Dorsolateral prefrontal cortex (tissue), 122 donors: ENCODE measurements at places on chromosomes 12 and 14.

DNA sequence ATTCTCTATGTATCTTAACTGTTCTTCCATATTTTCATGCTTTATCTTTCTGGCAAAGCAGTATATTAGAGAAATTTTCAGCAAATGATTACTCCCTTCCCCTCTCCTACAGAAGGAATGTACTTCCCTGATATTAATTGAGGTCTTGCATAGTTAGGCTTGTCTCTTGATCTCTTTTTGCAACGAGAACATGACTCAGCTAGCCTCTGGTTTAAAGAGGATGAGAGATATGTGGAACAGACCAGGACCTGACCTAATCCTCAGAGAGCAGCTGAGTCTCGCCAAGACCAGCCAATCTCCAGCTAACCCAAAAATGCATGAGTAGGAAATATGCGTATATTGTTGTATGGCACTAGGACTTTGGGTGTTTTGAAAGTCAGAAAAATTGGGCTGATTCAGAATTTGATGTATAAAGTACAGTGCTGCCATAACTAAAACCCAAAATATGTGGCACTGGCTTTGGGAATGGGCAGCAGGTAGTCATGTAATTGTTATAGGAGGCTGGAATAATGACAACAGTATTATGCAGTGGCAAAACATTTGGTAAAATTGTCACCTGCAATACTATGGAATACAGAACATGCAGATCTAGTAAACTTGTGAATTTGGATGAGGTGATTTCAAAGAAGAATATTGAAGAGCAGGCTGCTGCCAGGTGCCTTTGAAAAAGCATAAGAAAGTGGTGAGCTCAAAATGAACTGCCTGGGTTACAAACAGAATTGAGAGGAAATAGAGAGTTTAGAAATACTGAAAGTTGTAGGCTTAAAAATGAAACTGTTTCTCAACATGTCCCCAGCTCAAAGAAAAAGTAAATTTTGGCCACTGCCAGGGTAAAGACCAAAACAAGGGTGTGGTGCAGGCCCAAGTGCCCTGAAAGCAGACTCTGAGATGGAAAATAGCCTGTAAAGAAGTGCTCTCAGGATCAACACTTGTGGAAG, 9.3 kb upstream of the USP15 start:
- DNase-seq: no peak

DNA sequence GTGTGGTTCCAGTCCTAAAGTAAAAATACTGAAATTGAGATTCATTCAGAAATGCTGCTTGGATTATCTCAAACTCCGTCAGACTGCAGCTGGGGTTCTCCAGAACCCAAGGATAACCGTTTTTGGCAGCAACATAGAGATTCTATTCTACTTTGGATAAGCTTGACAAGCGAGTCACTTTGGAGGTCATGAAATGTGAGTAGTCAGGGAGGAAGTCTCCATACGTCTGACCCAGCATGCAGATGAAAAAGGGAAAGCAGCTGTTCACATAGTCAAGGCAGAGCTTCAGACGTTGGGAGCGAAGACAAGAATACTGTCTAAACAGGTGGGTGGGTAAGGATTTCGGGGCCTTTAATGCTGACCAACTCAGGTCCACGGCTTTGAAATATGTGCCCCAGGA, 14.9 kb upstream of the HSP90B1 start:
- no peak for DNase-seq

- no peak for DNase-seq
Measured at GRCh38 chr12:93638095-93638494, 39.1 kb upstream of the CRADD start.

GRCh38 chr12:23463172-23463571, 486.3 kb downstream of the SOX5 start:
- DNase-seq: no peak

DNA sequence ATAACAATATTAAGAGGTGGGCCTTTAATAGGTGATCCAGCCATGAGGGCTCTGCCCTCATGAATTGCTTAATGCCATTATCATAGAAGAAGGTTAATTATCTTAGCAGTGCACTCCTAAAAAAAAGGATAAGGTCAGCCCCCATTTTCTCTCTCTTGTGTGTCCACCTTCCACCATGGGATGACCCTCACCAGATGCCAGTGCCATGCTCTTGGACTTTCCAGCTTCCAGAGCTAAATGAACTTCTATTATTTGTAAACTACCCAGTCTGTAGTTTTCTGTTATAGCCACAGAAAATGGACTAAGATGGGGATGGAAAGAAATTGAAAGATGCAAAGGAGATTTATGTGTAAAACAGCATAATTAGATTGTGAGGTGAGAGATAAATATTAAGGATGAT, 125.4 kb downstream of the FOXA1 start:
- no peak for DNase-seq

DNA sequence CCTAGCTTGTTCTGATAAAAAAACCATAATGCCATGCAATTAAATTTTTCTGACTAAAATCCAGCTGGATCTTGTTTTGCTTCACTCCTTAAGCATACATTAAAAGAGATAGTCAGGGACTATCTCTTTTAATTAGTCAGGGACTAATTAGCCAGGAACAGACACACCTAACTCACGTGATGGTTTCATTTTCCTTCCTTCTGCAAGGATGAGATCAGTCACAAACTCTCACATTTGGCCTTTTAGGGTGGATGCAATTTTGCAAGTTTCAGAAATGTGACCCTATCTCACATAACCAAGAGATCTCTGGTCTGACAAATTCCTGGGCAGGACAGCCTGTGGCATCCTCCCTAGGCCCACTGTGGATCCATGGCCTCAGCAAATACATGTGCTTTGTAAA, 62.4 kb downstream of the SETD3 start:
- no peak for DNase-seq

DNA sequence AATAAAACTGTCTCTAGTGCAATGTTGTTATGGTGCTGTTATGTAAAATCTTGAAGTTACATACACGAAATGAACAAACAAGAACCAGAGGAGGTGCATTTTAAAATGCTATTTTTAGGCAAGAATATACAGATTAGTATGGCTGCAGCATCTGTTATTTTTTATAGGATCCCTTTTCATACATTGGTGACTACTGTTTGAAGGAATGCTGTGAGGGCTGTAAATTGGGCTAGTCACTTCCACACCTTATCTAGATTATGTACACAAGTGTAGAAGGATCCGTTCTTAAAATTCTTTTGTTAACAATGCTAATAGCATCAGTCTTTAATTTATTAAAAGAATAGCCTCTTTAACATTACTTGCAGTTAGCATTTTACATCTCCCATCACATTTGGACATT, 284.3 kb upstream of the MDGA2 start:
- no peak for DNase-seq

GRCh38 chr12:101165319-101165718, 44.7 kb downstream of the SLC5A8 start:
- DNase-seq: no peak

DNA sequence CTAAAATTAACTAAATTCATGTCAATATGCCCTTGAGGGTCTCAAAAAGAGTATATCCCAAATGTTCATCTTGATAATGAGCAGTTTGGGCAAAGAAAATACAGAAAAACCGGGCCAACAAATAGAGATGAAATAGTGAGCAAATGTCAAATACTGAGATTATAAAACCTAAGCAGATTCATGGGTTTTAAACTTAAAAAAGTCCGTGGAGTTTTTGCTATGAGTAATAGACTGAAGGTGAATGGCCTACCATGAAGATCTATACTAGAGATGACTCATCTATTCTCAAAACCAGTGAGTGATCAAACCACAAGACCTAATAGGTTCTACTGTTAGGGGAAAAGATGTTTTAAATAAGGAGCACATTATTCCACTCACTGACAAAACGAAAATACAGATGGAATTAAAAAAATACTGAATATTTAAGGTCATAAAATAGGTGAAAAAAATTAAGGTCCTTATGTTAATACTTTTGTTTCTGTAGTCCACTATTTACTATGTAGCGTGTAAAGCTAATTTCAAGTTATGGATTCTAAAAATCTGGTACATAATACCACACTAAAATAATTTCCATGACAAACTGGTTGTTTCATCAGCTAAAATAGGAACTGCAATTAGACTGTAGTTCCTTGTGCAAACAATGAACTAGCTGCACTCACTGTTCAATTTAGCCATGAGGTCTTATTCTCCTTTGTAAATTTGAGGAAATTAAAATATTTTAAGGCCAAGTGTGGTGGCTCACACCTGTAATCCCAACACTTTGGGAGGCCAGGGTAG, 5.0 kb downstream of the HNRNPC start:
- no peak for DNase-seq

DNA sequence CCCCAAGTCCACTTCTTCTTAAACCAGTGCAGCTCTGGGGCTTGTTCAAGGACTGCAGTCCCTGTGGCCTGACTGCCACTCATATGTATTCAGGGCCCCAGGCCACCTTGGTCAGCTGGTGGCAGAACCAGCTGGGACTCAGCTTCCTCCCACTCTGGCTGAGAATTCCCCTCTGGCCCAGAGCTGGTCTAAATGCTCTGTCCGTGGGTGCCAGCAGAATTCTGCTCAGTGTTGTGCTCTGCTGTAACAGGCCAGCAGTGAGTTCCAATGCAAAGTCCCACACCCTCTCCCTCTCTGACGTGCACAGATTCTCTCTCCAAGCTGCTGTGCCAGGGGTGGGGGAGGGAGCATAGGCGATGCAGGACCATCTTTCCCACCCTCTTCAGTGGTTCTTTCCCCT, 210.4 kb upstream of the RGS6 start:
- no peak for DNase-seq

GRCh38 chr12:24360461-24360860, 411.0 kb upstream of the SOX5 start:
- no peak for DNase-seq

- DNase-seq: no peak
Measured at GRCh38 chr12:101230547-101230946, 20.5 kb upstream of the SLC5A8 start.

DNA sequence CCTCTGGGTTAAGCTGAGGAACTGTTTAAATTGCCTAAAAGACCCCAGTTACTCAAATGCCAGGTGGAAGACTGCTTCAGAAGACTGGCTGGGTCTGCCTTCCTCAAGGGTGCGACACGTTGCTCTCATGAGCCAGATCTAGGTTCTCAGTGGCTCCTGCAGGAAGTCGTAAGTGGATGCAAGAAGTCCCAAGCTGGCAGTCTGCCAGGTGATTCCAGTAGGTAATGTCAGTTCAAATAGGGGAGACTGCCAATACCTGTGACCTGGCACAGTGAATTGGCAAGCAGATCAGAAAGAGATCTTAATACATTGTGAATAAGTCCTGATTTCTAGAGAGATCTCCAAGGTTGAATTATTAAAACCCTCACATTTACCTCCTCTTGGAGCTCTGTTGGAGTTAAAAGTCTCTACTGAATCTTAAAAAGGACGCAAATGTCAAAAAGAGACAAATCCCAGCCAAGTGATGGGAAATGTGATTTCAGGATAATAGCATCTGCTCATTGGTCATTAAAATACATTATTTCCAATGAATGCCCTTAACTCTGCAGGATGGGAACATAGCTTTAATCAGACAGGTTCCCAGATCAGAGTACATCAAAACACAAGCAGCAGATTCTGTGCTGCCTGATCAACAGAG, 98.8 kb upstream of the FRMD6 start:
- DNase-seq: no peak

- no peak for DNase-seq
Measured at GRCh38 chr14:33455654-33456345, 495.1 kb downstream of the EGLN3 start.

- no peak for DNase-seq
Measured at GRCh38 chr12:53170876-53171724, 9.4 kb upstream of the ZNF740 start.

GRCh38 chr14:105203057-105203531, 22.0 kb upstream of the NUDT14 start:
- DNase-seq: peak; percentile 78

DNA sequence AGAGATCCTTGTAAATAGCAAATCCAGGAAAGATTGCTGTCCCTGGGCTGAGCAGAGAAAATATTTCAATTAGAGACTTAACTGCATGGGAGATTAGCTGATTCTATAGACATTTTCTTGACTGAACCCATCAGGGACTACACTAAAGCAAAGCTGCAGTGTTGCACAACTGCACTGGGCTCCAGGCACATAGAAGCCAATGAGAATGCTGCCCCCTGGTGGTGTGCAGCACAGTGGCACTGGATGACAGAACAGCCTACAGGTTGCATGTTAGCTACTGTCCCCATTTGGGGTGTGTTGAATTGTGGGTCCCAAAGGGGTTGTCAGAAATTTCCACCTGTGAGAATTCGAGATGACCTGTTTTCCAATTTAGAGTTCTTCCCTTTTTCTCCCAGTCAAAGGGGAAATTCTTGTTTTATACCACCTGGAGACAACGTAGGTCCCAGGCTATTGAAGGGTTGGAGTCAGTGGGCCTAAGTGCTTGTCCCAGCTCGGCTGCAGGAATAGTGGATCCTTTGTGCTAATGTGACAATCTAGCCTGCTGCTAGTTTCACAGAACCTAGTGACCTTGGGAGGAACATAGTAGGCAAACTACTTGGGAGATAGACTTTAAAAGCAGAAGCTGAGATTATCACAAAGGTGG, 114.7 kb downstream of the SLC8A3 start:
- peak; percentile 75 for DNase-seq

GRCh38 chr14:104882991-104883660, 18.1 kb downstream of the CEP170B start:
- no peak for DNase-seq

- DNase-seq: peak; percentile 58
Measured at GRCh38 chr12:121797937-121798786, 4.7 kb upstream of the RHOF start.

- no peak for DNase-seq
Measured at GRCh38 chr12:2259369-2259768, 206.6 kb downstream of the CACNA1C start.

DNA sequence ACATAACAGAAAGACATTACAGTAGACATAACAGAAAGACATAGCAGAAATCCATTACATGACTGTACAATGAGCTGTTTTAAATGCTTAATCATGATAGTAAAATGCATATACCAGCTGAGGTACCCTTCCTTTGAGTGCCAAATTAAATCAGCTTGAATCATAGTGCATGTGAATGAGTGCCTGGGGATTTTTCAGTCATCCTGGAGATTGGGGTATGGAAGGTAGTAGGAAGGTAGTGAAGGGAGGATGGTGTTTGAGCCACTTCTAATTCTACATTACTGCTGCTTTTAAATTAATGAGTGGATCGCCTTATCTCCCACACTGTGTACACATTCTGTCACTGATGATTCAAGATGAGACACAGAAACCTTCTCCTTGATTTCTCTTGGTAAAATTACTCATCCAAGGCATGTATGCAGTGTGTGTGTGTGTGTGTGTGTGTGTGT, 534.2 kb downstream of the LRFN5 start:
- no peak for DNase-seq

GRCh38 chr12:12195516-12195915, 71.3 kb downstream of the LRP6 start:
- no peak for DNase-seq

GRCh38 chr12:86379337-86379736, 123.1 kb upstream of the MGAT4C start:
- no peak for DNase-seq

DNA sequence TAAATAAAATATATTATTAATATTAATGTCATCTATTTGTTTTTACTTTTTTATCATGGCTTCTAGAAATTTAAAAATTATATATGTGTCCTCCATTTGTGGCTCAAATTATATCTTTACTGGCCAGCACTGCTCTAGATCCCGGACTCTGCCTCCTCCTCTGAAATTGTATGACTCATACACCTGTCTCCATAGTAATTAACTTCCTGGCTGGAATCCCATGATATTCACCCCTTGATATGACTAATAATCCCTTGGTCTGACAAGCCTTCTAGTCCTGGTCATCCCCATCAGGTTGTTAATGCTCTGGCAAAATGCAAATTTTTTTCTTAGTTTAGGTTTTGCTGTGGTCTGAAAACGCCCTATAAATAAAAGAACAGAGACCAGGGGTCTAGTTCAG, 116.2 kb downstream of the BMP4 start:
- DNase-seq: no peak
